ENCODE measurements at places on chromosomes 3 and 15. TPM values are rescaled to one million over a fixed set of nuclear protein-coding genes. Genes with fewer than 3 reads are reported as not detected.

The CFAP20DC gene
- total RNA-seq, result 1.8 TPM

The WNT5A gene
- total RNA-seq, result 0.30 TPM

The DNAJB11 gene
- total RNA-seq, result 42.6 TPM

The CLDN16 gene
- not detected for total RNA-seq

The TXNRD3 gene
- 33.3 TPM for total RNA-seq

The CCDC80 gene
- total RNA-seq, result 129 TPM

The MASP1 gene
- 2.7 TPM for total RNA-seq

The VILL gene
- total RNA-seq, result 16.5 TPM

The CCRL2 gene
- 1.4 TPM for total RNA-seq

The TGM5 gene
- not detected for total RNA-seq

The ANKUB1 gene
- total RNA-seq, result 1.4 TPM

The CDCP1 gene
- total RNA-seq, result 3.0 TPM

The TRIM42 gene
- not detected for total RNA-seq

The UBE3A gene
- 63.0 TPM for total RNA-seq

The GAP43 gene
- total RNA-seq, result 3.6 TPM

The DOCK3 gene
- 5.7 TPM for total RNA-seq
